ENCODE measurements at places on chromosomes 4 and X. TPM values are rescaled to one million over a fixed set of nuclear protein-coding genes. Genes with fewer than 3 reads are reported as not detected.

DGKK gene
- polyA plus RNA-seq: not detected

DNA sequence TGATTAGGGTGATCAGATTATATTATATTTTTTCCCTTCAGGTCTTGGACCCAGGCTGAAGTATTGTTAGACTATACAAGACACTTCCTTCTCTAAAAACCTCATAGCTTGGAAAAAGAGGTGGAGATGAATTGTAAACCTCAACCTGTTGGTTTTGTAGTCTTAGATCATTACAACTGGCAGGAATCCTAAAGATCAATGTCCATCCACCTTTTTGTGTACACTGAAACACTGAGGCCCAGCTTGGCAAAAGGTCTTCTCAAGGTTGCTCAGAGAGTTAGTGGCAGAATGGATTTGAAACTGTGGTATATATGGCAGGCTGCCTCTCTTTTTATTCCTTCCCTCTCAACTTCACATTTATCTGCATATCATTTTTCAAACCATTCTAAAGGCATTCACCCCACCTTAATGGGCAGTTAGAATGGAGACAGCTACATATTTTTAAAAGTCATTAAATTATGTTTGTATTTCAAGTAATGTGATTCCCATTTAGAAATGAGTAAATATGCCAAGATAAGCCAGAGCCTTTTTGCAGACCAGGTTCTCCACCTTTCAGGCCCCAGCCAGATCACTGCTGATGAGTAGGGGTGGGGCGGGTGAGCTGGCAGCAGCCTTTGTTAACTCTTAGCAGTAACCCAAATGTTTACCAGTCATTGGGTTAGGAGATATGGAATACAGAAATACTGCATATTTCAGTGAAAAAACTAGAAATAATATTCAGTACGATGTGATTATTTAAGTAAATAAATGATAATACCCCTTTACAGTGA is 243.2 kb upstream of the F9 start:
- DNase-seq: no peak

CLGN gene
- polyA plus RNA-seq: 0.09 TPM

RTL3 gene
- 0.03 TPM for polyA plus RNA-seq

DNA sequence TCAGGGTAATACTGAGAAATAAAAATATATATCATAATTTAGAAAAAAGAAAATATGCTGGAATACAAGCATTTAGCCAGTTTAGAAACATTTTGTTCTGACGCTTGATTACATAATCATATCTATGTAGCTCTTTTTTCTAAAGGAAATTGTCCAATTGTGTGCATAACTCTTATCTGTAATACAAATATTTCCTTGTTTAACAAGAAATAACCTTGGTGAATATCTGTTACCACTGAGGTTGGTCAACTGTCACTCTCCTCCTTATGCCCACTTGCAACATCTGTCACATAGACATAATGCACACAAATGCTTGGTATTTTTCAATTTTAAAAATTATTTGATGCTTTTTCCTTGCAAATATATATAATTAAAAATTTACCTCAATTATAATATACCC is 609.7 kb downstream of the TLL1 start:
- no peak for DNase-seq

DNA sequence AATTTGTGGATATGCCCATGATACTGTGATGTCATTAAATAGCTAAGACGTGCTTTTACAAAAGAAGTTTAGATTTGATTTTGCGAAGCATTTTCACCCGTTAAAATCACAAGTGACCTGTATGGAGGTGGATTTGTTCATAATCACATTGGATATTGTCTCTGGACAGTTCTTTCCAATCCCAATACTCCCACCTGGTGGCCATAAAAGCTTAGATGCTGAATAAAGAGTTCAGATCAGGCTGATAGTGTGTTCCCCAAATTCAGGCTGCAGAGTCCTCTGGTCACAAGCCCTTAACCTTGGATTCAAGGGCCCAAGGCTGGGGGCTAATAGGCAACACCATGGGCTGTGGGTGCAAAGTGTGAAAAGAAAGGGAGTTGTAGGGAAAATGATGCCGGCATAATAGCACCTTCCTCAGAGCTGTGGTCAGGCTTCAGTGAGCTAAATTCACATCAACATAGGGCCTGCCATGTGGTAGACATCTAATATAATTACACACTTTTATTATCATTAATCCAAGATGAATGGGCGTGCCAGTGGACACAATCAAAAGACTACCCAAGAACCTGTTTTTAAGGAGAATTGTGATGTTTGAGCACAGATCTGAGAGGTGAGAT is 28.1 kb downstream of the SMIM43 start:
- no peak for DNase-seq

HTR2C gene
- polyA plus RNA-seq: not detected

GRCh38 chrX:150355913-150356312 is 7.2 kb upstream of the MAMLD1 start:
- no peak for DNase-seq

MTNR1A gene
- not detected for polyA plus RNA-seq

PDZD4 gene
- 21.8 TPM for polyA plus RNA-seq

FAM184B gene
- 0.04 TPM for polyA plus RNA-seq

CHST7 gene
- polyA plus RNA-seq: 2.9 TPM
